Stimulated activated CD8-positive, alpha-beta memory T cell treated with anti-CD3 and anti-CD28 coated beads, Interleukin-4, amount 100 ng/mL, for 1 hour (primary cell): ENCODE measurements at places on chromosomes 2 and 18.

GRCh38 chr2:105397025-105397722, 1.7 kb downstream of the FHL2 start:
- no peak for DNase-seq

DNA sequence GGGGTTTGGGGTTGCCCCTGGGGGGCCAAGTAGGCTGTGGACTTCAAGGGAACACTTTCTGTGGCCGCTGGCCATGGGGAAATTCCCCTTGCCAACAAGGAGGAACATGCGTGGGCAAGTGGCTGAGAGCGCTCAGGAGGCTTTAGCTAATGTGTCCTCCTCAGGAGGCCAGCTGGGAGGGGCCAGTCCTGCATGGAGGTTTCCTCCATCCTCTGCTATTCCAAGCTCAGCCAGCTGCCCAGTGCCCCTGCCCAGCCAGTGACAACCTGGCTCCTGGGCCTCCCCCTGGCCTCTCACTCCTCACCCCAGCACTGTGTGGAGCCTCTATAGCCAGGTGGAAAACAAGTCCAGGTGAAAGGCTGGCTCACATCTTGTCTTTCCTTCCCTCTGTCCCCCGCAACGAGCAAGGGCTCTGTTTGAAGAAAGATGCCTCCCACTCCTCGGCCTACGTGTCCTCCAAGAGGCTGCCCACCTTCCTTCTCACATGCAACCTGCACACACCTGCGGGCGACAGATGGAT, 64.4 kb upstream of the DAPL1 start:
- DNase-seq: no peak

DNA sequence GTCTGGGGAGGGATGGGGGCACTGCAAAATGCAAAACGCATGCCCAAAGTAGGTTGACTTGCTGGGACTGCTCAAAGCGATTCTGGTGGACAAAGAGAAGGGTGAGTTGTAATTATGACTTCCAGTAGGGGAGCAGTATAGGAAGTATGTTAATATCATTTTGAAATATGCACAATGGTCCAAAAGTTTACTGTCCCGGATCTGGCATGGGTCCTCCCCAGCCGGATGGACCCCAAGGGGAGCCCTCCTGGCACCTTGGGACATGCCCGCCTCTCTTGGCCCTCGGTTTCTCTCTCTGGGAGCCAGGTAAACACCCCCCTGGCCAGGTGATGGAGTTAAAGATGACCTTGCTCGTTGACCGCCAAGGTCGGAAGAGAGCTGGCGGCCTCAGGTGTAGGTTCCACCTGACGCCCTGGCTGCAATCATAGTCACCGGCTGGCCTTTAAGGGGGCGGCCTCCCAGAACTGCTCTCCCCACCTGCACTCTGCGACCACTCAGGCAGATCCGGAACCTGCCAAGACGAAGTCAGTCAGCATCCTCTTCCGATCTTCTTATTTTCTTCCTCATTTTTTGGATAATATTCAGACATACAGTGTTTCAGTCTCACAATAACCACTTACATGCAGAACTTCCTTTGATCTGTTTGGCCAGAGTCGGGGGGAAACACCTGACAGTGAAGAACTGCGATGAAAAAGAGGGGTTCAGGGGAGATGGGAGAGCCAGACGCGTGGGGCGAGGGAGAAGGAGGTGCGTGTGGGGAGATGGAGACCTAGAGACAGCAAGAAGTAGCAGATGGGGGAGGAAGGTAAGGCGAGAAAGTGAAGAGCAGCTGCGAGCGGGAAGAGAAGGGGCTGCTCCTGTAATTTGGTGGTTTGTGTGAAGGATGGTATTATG, 148.3 kb downstream of the MEIS1 start:
- DNase-seq: no peak

- no peak for DNase-seq
Observed at GRCh38 chr2:27494284-27494943, 586 bp downstream of the FNDC4 start.

DNA sequence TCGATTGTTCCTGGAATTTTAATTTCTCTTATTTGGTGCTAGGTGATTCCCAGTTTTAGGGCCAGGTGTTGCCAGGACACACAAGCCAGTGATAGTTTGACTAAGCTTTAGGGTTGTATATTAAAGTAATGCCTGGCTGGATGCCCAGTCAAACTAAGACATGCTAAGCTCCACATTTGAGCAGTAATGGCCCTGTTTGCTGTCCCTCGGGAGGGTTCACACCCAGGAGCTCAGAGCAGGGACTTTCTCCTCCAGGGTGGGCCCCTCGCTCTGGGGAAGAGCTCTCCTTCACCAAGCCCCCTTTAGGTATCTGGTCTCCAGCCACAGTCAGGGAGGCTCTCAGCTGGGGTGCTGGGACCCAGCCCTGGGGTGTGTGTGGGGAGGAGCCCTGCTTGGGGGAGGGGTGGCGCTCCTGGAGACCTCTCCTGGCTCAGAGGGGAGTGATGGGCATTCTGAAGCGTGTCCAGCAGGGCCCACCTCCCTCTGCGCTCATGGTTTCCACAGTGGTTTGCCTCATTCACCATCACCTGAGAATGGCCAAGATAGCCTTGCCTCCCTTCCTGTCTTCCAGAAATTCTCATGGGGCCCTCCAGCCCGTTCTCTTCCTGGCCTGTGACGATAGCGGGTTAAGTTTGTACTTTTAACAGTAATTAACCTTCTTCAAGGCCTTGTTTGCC, 31.7 kb downstream of the INPP4A start:
- DNase-seq: no peak
